ENCODE measurements at places on chromosomes 12 and 14.

- peak; percentile 39 for DNase-seq
Measured at GRCh38 chr14:102805371-102805891, 28.2 kb downstream of the TRAF3 start.

DNA sequence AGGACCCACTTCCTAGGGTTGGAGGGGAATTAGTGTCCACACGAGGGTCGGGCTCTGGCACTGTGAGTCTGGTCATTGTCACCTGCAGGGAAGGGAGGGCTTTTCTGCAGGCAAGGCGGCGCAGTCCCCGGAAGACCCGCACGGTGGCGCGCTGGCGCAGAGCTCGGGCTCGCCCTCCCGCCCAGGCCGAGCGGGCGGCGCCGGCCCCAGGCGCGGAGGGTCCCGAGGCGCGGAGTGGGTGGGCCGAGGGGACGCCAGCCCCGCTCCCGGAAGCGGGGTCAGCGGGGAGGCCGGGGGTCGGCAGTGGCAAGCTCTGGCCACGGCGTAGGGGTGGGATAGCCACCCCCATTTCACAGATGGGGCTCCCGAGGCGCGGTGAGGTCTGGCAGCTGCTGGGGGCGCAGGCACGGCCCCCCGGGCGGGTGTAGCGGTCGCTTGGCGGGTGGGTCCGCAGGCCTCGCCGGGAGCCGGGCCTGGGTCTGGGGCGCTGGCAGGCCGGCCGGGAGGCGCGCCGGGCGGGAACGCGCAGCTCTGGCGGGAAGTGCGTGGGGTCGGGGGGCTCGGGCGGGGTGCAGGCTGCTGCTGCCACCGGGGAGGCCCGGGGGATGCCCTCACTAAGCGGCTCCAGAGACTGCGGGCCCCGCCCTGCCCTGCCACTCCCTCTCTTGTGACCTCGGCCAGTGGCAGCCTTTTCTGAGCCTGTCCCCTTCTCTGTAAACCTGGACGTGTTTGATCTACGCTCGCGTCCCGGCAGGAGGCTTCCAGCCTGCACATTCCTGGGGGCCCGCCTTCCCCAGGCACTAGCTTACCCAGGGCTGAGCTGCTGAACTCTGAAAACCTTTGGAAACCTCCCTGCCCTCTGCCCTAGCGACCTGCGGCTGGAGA lies 46.1 kb downstream of the CYP46A1 start:
- DNase-seq, result peak; percentile 55

GRCh38 chr12:31928246-31929026 lies 30.8 kb upstream of the RESF1 start:
- DNase-seq, result no peak

GRCh38 chr12:120851944-120852343 lies 52.2 kb downstream of the SPPL3 start:
- no peak for DNase-seq

- DNase-seq, result no peak
Measured at GRCh38 chr12:64618953-64619590, 8.8 kb downstream of the RASSF3 start.

DNA sequence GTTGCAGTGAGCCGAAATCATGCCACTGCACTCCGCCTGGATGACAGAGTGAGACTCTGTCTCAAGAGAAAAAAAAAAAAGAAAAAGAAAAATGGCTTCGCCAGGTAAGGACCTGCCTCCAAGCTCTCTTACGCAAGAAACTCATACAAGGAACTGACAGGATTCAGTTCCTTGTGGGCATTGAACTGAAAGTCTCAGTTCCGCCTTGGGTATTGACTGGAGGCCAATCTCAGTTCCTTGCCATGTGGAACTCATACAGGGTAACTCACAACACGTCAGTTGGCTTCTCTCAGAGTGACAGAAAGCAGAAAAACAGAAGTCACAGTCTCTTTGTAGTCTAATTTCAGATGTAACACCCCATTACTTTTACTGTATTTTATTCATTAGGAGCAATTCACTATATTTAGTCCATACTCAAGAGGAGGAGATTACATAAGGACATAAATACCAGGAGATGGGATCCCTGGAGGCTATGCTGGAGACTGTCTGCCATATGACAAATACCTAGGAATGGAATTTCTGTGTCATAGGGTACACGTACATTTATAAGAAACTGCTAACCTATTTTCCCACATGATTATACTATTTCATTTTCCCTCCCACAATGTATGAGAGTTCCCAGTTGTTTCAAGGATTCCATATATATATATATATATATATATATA lies 11.4 kb upstream of the NOPCHAP1 start:
- no peak for DNase-seq

GRCh38 chr14:89524412-89524811 lies 107.4 kb upstream of the FOXN3 start:
- no peak for DNase-seq

- DNase-seq, result peak; percentile 65
Measured at GRCh38 chr12:107092669-107093416, 506 bp downstream of the CRY1 start.

DNA sequence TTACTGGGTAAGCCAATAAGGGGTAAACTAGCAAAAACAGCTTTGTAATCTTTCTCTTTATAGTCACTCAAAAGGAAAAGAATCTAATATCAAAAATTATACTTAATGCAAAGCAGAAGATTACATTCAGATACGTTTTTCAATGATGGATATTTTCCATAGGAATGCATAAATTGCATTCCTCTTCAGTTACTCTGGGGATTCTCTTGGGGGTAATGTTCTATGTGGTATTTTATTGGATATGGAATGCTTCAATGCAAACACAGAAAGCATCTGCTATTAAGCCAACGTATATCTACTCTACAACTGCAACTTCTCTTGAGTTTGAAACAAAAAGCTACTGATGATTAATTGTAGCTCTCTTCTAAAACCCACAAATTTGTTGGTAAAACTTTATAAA lies 106.0 kb downstream of the SLC41A2 start:
- no peak for DNase-seq

DNA sequence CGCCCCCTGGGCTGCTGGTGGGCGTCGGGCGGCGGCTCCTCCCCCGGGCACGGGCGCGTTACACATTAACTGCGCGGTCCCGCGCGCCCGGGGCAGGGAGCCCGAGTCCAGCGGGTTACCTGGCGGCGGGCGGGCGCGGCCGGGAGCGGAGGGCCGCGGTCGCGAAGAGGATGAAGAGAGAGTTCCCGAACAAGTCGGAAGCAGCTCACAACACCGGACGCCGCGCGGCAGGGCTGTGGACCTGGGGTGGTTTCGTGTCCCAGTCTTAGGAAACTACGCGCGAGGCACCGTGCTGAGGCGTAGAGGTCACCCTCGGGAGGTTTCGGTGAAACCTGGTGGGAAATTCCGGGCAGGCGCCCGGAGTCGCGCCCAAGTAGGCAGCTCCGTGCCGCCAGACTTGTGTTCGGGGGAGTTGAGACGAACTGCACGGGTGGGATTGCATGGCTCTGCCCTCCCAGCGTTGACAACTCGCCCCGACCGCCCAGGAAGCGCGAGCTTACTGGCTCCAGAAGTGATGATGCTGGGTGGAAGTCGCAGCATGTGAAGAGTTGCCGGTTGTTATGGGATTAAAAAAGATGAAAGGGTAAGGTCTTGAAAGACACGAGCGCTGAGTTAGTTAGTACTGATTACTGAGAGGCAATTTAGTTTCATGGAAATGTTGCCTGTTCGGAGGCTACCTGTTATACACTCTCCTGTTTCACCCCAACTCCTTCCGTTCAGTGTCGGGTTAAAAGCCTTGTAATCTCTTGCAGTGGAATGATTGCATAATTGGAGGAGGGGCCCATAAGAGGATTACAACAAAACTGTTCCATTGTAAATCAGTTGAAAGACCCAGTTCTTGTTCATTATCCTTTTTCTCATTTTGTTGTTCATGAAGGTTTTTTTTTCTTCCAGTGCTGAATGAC lies 879 bp downstream of the RAB3IP start:
- DNase-seq, result peak; percentile 35

DNA sequence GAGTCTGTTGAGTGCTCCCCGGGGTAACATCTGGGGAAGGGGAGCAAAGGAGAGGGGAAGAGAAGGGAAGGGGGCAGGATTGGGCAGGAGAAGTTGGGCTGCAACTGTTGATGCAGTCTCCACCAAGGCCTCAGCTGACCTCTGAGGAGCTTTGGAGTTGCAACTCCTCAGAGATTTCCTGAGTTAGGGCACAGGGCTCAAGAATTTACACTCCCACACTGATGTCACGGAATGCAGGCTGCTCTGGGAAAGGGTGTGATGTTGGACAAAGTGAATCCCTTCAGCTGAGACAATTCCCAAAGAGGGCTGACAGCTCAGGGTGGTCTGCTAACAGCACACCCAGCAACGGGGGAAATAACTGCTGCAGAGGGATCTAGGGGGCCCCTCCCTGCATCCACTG lies 295.6 kb downstream of the PCNX1 start:
- no peak for DNase-seq

DNA sequence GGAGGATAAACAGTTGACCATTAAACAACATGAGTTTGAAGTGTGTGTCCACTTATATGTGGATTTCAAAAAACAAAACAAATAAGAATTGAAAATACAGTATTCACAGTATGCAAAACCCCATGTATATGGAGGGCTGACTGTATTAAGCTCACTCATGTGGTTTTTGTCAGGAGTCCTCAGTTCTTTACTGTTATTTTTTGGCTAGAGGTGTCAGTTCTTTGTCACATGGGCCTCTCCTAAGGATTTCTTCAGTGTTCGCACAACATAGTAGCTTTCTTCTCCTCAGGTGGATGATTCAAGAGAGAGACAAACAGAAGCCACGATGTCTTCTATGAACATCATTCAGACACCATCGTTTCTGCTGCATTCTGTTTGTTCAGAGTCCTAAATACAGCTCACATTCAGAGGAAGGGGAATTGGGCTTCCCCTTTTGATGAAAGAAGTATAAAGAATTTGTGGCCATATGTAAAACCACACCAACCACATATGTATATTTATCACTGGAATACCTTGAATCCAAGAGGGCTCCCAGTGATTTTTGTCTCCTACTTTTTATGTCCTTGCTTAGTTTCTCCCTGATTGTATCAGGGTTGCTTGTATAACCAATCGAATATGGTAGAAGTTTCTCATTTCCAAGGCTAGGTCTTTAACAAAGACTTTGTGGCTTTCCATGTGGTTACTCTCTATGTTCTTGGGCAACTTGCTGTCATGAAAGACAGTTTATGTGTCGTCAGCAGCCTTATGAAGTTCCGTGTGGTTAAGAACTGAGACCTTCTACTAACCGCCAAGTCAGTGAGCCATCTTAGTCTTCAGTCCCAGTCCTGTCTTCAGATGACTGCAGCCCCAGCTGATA lies 18.9 kb downstream of the MNAT1 start:
- peak; percentile 50 for DNase-seq

DNA sequence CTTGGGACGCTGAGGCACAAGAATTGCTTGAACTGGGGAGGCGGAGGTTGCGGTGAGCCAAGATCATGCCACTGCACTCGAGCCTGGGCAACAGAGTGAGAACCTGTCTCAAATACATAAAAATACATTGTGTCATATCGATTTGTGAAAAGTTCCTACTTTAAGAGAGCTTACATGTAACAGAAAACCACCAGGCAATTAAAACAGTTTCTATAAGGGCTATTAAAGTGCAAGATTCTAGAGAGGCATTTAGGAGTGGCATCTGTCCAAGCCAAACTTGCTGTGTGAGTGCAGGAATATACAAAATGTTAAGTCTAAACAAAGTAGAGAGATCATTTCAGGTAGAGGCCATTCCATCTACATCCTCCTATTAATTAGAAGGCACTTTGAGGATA lies 1.7 kb upstream of the NEK9 start:
- no peak for DNase-seq

- no peak for DNase-seq
Measured at GRCh38 chr14:23441076-23441475, 5.6 kb upstream of the MYH7 start.

DNA sequence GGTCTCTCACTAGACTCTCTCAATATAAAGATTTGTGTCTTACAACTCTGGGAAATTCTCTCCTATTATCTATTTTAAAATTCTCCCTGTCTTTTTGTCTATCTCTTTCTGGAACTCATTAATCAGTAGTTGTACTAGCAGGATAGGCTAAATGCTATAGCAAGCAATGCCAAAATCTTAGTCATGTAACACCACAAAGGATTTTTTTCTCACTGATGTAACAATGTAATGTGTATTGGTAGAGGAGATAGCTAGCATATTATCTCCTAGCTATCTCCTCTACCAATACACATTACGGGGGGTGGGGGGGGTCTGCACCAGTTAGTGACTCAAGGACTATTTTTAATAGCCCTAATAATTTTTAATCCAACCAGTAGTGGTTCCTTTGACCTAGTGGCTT lies 225.4 kb downstream of the KLHL28 start:
- no peak for DNase-seq

DNA sequence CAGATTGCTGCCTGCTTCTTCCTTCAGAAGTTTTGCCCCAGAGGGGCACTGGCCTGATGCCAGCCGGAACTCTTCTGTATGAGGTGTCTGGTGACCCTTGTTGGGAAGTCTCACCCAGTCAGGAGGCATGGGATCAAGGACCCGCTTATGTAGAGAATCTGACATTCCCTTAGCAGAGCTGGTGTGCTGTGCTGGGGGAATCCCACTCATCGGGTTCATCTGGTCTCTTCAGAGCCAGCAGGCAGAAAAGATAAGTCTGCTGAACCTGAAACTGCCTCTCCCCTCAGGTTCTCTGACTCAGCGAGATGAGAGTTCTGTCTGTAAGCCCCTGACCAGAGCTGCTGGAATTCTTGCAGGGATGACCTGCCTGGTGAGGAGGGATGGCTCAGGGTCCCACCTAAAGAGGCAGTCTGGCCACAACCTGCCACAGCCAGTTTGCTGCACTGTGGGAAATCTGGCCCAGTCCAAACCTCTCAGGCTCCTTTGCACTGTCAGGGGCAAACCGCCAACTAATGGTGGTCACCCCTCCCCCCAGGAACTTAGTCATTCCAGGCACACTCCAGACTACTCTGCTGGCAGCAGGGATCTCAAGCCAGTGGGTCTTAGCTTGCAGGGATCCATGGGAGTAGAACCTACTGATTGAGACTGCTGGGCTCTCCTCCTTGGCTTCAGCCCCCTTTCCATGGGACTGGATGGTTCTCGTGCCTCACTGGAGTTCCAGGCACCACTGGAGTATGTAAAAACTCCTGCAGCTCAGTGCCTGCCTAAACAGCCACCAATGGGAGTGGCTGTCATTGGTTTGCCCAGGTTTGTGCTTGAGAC lies 4.1 kb downstream of the CLEC2D start:
- DNase-seq, result peak; percentile 70

DNA sequence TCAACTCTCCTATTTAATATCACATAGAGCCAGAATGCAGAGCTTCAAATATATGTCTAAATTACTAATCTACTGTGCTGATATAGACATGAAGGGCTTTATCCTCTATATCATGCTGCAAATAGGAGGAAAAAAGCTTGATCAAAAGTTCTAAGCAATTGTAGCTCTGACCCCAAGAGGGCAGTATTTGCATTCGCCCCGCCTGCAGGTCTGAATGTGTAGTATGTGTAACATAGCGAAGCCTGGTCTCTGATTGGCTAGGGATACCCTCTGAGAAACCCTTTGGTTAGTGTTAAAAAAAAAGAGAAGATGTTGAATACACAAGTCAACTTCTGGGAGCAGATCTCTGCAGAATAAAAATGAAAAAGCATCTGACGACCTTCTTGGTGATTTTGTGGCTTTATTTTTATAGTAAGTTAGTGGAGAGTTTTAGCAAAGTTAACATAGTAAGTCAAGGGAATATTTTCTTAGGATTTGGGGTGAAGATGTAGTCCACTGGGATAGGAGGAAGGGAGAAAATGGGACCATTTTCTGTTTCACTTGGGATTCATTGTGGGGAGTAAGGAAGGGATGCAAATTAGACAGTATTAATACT lies 151.6 kb upstream of the OR4E1 start:
- DNase-seq, result peak; percentile 26

GRCh38 chr12:1488908-1489381 lies 105.4 kb downstream of the FBXL14 start:
- DNase-seq, result no peak

GRCh38 chr14:100727086-100727872 lies 587 bp downstream of the DLK1 start:
- no peak for DNase-seq

Data from activated T-cell treated with anti-CD3 and anti-CD28 coated beads for 24 hours (primary cell).